ENCODE measurements at places on chromosomes 3 and 15.

- DNase-seq = no peak
These were observed 144.7 kb upstream of the DPH6 start for GRCh38 chr15:35690698-35691116.

DNA sequence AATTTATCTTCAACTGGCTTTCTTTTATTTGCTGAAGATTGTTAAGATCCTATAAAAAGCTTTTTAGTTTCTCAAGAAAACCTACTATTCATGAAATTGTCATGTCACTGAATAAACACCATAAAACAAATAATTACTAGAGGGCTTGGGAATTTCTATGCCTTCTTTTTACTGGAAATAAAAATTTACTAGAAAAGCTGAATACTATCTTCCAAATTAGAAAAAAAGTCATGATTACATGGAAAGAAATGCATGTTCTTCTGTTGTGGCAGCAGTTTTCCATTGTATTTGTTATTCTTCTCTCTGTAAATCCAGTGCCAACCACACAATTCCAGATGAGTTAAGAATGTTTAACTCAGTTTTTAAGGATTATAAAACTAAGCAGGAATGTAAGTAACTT lies 153.8 kb downstream of the RAP2B start:
- no peak for DNase-seq

- no peak for DNase-seq
These were observed 42.1 kb upstream of the ACTC1 start for GRCh38 chr15:34837246-34838016.

DNA sequence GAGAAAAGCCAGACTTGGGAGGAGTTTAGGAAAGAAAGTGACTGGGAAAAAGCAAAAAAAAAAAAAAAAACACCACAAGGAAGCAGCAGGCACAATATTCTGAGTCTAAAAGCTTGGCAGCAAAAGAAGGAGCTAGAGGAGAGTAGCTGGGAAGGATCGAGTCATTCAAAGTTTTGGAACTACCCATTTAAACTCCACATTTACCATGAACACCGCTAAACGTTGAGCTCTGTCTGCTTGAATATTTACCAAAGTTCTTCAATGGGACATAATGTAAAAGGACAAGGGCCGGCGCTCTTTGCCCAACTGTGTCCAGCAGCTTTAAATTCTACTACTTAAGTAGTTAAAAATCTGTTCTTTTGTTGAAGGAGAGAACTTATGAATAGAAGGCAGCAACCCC lies 481.9 kb downstream of the FOXP1 start:
- no peak for DNase-seq

- DNase-seq = no peak
These were observed 166.2 kb downstream of the CHL1 start for GRCh38 chr3:362681-363338.

DNA sequence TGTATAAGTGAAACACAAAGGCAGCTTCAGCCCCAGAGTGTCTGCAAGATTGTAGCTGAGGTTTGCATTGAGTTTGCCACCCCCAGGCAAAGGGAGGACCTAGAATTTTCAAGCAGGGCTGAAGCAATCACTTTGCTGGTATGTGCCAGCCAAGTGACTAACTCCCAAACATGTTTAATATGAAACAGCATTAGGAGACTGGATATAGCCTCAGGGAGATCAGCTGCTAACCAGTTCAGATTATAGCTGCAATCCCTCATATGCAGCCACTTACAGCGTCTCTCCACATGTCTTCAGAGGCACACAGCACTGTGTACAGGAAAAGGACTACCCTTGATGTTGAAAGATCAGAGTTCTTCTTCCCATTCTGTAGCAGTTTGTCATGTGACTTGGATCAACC lies 38.4 kb upstream of the PPP2R3A start:
- no peak for DNase-seq

GRCh38 chr3:159189994-159190669 lies 388.3 kb downstream of the MFSD1 start:
- DNase-seq = no peak

DNA sequence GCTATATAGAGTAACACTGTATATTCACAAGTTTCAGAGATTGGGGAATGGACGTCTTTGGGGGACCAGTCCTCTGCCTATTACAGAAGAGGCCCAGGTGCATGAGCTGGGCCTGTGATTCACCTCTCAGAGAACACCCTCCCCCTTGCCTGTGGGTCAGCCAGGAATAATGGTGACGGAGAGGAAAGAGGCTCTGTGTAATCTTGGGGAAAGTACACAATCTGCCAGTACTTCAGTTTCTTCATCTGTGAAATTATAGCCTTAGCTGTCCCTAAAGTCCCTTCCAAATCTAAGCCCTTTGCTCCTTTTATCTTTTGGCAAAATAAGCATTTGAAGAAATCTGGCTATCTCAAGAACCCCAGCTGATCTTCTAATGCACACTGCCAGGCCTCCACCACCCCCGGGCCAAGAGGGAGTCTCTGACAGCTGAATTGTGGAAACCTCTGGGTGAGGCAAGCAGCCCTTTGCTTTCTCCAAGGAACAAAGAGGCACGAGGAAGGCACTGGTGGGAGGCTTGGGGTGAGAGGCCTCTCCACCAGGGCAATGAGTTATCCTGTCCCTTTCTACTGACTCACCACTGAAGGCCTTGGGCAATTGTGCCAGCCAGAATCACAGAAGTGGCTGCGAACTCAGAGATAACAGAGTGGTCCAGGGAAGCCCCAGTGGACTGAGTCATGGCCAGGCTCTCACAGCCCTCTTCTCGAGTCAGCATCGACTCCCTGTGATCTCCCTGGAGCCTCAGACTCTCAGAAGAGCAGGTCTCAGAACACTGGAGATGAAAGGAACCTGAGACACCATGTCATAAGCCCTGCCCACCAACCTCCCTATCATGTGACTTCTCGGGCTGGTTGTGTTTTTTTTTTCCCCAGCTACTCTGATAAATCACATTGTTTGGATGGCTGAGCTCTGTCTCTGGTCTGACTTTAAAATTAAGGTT lies 31.8 kb downstream of the CCNL1 start:
- peak; percentile 65 for DNase-seq

- DNase-seq = no peak
These were observed 290.8 kb downstream of the NFKBIZ start for GRCh38 chr3:102140116-102140515.

DNA sequence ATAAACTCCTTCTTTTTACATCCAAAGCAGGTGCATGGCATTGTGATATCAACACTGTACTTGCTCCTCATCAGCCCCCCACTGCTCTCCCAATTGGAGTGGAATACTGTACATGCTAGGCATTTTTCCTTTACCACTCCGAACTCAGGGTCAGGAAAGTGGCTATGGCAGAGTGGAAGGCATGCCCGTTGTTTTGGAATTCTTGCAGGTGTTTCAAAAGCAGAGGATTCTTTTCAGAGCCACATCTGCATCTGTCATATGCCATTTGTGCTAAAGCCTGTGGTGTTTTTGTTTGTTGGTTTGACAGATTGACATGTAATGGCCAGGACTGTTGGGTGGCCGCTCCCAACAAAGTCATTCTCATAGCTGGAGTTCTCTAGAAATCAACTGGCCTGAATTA lies 41.7 kb downstream of the SOX2 start:
- DNase-seq = no peak

DNA sequence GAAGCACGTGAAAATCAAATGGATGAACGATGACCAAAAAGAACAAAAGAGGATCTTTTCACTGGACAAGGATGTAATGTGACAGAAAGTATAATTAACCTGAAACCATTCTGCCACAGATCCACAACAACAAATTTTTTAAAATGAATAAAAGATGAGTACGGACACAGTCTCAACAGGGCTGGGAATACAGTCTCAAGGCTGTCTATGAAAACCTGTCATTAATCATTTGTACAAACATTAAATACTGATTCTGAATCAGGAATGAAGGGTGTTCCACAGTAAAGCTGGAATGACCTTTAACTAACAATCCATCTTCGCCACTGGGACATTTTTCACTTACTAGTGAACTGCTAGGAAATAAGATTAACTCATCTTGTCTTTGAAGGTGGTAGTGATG lies 506.9 kb upstream of the ADAMTS9 start:
- DNase-seq = no peak

DNA sequence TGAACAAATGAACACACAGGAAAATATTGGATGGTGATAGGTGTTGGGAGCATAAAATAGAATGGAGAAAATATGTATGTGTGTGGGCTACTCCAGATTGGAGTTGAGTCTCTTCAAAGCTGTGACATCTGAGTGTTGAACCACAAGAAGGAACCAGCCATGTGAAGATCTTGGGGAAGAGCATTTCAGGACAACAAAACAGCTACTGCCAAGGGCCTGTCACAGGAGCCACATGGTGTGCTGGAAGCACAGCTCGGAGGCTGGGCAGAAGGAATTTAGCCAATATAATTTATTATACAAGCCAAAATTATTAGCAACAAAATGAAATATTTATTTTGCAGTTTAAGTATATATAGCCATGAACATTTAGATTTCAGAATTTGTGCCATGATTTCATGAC lies 108.3 kb upstream of the FGF7 start:
- DNase-seq = no peak

GRCh38 chr3:128548426-128549282 lies 55.7 kb upstream of the GATA2 start:
- no peak for DNase-seq

GRCh38 chr3:27680517-27681246 lies 41.4 kb downstream of the EOMES start:
- no peak for DNase-seq

GRCh38 chr3:76698136-76698706 lies 341.7 kb upstream of the ROBO2 start:
- no peak for DNase-seq

DNA sequence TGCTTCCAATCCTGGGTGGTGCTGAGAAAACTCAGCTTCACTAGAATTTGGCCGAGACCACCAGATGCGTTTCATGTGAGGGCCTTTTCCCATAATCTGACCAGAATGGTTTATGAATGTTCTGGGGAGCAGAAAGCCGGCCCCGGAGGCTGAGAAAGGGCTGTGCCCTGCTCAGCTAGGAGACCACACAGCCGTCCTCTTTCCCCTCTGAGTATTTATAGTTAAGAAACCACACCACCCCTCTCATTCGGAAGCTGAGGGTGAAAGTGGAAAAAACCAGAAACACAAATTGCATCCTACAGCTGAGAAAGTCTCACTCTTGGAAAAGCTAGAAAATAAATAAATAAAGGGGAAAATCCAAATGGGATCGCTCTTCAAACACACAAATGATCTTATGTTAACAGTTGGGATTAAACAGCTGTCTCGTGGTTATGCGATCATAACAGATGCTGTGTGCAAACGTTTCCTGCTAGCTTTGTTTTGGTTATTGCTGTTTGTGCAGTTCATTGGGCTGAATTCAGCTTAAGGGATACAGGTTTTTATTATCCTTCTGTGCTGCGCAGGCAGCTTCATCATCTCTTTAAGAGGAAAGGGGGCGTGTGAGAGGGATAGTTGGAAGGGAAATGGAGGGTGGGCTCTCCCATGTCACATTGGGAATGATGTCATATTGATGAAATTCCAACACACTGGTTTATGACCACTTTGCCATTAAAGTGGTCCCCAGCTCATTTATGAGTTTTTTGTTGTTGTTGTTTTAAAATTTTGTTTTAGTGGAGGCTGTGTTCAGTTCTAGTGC lies 1026.2 kb upstream of the NR2F2 start:
- no peak for DNase-seq

- no peak for DNase-seq
These were observed 124.2 kb upstream of the AADACL2 start for GRCh38 chr3:151609491-151609890.

DNA sequence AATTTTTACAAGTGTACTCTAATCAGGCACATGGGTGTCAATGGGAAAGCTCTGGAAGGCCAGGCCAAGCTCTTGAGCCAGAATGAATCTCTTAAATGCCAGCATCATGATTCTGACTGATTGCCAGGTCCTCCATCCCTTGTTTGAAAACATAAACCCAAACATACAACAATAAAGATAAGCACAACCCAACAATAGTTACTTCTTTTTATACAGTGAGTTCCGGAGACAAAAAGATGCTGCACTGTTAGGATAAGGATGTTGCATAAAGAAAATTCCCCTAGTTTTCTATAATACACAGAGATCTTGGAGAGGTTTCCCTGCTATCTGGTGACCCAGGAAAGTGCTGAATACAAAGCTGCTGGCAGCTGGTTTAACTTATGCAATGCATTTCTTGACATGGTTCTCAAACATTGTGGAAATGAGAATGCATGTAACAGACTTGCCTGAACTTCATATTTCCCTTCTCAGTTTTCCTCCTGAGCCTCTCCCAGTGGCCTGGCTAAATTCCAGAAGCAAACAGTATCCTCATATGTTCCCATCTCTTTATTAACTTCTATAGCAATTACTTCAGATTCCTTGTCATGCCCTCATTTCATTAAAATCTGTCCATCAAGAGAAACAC lies 180.1 kb upstream of the PRICKLE2 start:
- DNase-seq = no peak

DNA sequence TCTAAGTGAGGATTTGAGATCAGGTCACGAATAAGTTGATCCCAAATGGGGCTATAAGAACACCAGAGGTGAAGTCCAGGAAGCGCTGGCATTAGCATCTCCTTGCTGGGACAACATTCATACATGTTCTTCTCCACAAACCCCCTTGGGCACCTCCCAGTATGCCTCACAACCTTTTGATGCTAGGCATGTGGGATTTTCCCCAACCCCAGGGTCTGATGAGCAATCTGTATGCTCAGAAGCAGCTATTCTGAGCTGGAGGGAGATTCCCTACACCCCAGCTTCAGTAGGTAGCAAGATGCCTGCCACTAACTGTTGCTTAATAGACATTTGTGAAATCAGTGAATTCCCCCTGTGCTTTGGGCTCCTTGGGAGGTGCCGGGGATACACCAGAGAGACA lies 32.2 kb downstream of the SLC6A11 start:
- DNase-seq = no peak

DNA sequence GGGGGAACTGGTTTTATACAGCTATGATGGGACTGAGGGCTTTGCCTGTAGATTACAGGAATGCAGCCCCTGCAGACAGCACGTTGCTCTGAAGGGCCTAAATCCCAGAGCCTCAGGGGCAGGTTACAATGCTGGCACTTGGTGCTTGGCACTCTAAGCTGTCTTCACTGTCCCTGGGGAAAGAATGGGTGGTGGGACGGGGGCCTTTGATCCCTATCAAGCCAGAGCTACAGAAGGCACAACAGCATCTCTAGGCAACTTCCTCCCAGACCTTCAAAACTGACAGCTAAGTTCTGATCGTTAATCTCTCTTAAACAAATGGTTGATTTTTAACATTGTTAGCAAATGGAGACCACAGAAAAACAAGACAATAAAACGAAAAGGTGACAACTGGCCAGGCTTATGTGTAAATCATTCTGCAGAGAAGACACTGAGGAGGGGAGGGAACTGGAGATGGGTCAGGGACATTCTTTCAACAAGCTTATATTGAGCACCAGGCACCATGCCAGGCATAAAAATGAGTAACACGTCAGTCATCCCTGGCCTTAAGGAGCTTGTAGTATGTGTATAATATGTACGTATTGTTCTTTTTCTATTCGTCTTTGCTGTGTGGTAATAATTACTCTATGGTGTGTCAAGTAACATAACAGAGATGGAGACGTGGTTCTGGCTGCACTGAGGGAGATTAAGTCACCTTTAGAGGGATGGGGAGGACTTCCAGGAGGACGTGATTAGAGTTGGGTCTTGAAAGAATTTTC lies 49.1 kb downstream of the CA12 start:
- DNase-seq = no peak

GRCh38 chr3:73144828-73145227 lies 83.4 kb downstream of the EBLN2 start:
- DNase-seq = no peak

- DNase-seq = no peak
These were observed 453.0 kb downstream of the DIPK2A start for GRCh38 chr3:144424606-144425005.

GRCh38 chr3:55804170-55805095 lies 317.3 kb upstream of the WNT5A start:
- no peak for DNase-seq
